ENCODE measurements at places on chromosomes 12 and 14.

- no peak for DNase-seq
Measured at GRCh38 chr12:132003846-132004245, 54.1 kb downstream of the EP400 start.

- no peak for DNase-seq
Measured at GRCh38 chr14:106024983-106025604, 498.7 kb downstream of the TMEM121 start.

DNA sequence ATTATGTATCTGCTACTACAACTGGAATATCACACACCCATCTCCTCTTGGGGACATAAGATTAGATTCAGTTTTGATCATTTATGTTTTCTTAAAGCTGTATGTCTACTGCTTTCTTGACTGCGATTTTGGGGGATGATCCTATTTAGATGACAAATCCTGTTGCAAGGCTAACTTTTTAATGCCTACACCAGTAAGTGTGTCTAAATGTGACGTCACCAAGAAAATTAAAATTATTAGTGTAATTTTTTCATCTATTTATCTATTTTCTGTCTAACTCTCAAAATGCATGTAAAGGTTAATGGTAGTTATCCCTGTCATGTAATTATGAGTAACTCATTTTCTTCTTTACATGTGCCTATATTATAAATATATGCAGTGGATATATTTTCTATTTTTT, 170.9 kb upstream of the PPFIA2 start:
- DNase-seq = no peak

DNA sequence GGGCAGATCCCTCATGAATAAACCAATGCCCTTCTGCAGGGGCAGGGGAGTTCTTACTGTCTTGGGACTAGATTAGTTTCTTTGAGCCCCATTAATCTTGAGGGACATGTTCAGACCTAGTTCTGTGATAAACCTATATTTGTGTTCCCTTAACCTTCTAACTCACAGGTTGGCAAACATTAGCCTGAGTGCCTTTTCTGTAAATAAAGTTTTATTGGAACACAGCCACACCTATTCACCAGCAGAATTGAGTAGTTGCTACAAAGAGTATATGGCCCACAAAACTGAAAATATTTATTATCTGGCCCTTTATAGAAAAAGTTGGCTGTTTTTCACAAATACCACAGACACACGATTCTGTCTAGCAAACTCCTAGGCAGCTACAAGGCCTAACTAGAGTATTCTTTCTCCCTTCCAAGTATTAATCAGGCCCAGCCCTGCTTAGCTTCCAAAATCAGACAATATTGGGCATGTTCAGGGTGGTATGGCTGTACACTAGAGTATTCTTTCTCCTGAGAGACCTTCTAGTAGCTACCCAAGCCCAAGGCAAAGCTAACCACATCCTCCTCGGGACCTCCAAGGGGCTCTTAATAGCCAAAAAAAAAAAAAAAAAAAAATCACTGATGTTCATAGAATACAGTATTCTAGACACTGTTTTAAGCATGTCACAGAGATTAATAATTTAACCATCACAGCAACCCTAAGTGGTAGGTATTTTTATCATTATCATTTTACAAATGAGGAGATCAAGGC, 199.3 kb upstream of the PWP1 start:
- DNase-seq = no peak

DNA sequence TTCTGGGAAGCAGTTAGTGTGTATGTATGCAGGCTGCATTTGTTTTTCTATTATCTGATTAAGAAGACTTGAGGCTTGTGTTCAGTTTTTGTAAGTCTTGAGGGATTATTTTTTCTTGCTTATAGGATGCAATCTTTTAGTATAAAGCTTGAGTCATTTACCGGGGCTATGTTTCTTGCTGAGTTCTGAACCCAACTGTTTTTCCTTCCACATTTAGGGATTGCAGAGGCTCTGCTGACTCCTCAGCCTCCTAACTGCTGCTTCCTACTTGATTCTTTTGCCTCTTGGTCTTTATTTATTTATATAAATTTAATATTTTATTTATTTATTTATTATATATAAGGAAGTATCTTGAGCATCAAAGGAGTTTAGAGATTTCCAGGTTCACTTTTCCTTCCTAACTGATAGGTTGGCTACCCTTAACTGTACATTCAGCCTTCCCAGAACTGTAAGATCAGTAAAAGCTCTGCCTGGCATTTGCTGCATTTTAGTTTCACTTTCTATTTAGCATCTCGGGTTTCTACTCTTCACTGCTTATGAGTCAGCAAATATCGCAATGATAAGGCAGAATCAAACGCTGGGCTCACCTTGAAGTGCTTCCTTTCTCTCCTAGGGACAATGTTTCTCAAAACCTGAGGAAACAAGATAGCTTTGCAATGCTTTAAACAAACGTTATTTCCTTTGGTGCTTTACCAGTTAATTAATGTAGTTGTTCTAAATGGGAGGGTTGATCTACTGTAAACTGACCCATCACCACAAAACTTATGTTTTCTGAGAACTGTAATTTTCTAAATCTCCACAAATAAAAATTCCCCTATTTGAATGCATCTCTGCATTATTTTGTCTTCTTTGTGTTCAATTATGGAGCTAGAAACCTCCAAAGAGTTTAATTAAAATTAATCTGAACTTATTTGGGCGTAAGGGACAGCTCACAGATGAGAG, 1183.7 kb upstream of the TMEM132C start:
- no peak for DNase-seq

- no peak for DNase-seq
Measured at GRCh38 chr12:85821759-85822158, 14.4 kb downstream of the RASSF9 start.

- DNase-seq = no peak
Measured at GRCh38 chr12:8035440-8036010, 3.0 kb downstream of the FOXJ2 start.

- no peak for DNase-seq
Measured at GRCh38 chr14:25431211-25432076, 381.5 kb upstream of the STXBP6 start.

- DNase-seq = no peak
Measured at GRCh38 chr12:132653567-132654290, 33.4 kb downstream of the POLE start.

DNA sequence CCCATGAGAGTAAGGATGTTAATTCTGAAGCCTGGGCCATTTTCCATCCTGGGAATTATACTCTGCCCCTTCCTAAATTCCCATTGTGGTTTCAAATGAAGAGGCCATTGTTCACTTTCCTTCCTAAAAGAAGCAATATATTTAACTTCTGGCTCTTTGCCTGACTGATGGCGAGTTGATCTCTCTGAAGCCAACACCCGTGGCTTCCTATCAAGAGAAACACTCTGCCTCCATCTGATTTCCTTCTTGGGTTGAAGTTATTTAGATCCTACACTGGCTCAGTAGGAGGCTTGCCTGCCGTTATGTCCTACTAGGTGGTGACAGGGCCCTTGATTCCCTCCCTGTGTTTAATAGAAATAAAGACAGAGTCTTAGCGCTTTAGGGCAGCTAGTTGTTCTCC, 97.4 kb downstream of the PRKCH start:
- DNase-seq = no peak

GRCh38 chr14:60631842-60632241, 17.4 kb downstream of the SIX1 start:
- DNase-seq = no peak

GRCh38 chr14:91841065-91841464, 26.3 kb downstream of the TC2N start:
- no peak for DNase-seq

DNA sequence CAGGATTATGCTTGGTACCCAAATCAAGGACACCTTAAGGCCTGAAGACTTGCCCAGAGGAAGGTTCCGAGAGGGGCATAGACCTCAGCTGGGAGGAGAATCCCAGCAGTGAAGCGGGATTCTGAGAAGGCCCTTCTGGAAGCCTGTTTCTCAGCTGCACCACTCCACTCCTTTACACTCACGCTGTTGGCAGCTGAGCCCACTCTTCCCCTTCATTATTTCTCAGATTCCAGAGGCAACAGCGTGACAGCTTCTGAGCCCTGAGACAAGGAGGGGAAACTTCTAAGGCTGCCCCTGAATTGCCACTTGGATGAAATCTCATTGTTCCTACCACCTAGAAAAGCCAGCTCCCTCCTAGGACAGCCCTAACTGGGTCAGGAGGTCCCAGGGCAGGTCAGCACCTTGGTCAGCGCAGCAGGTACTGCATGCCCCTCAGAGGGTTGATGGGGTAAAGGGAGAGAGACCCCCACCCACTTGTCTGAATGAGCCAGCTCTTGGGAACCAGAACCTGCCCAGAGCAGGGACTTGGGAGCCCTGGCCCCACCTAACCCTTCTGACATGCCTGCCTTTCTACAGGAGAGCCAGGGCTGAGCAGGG, 53.9 kb downstream of the ISCA2 start:
- no peak for DNase-seq

GRCh38 chr14:88551980-88552431, 2.8 kb downstream of the PTPN21 start:
- DNase-seq = no peak

GRCh38 chr14:105145381-105146180, 23.0 kb downstream of the JAG2 start:
- no peak for DNase-seq

DNA sequence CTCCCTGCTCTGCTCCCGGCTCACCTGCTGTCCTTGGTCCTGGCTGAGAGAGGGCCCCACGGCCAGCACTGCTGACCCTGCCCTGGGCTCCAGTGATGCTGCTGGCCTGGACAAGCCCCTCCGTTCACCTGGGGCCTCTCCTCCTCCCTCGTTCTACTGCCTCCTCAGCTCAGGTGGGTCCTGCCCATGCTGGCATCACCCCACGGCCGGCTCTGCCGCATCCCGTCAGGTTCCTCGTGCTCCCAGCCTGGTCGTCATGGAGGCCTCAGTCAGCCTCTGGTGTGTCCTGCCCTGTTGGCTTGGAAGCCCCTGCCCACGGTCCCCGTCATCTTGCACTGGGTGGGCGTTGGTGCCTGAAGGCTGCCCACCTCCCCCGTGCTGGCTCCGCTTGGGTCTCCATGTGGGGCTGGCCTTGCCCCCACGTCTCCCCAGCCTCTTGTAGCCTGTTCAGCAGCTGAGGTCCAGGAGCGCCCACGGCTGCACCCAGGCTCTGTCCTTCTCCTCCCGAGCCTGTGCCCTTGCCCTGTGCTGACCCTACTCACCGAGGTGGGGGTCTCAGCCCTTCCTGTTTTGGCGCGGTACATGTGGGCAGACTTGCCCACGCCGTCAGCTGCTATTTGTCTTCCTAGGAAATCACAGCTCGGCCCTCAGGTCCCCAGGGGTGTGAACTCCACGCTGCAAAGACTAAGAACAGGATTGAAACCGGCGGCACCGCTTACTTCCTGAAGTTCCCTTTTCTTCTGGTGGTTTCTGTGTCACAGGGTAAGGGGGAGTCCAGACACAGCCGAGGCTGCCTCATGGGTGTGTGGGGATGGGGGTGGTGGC, 121.6 kb downstream of the TMEM121 start:
- no peak for DNase-seq

DNA sequence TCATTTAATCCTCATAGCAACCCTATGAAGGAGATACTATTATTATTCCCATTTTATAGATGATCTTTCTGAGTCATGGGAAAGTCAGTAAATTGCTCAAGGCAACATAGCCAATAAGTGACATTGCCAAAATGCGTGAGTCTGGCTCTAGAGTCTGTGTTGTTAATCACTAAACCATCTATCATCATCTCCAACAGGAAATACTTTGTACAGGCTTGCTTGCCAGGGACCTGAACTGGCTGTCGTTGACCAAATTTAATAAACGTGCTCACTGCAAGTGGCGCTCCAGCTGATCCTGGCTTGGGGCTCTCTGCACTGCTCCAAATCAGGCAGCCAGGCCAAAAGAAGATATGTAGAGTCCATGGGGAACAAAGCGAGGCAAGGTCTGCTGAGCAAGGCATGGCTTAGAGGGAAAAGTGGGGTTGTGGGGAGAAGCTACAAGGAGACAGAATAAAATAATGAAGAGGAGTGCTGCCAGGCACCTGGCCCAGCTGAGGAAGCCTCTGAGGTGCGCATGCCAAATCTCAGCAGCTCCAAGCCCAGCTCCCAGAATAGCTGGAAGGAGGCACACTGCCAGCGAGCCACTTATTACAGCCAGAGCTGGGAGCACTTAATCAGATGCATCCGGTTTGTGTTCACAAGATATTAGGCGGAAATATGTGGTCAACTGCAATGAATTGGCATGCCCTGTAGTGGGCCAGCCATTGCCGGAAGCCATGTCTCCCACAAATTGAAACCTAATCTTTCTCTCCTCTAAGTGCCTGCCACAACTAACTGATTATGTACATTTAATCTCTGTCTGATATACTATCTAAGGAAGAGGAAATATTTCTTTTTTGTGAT, 43.3 kb upstream of the PTPRO start:
- DNase-seq = no peak

- no peak for DNase-seq
Measured at GRCh38 chr12:3777206-3777809, 24.4 kb upstream of the CRACR2A start.

DNA sequence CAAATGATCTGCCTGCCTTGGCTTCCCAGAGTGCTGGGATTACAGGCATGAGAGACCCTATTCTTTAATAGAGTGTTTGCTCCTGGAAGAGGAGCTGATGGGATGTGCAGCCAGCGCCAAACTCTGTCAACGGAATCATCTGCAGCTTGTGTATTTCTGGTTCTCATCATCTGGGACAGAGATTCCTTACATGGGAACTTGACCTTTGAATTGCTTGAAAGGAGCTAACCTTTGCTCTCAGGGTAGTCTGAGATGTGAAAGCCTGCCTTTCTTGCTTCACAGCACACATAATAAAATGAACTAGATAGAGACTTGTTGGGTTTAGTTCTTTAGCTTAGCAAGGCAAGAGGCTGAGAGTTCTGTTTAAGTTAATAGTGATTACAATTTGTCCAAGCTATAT, 120.0 kb downstream of the OTOGL start:
- DNase-seq = no peak

- peak; percentile 36 for DNase-seq
Measured at GRCh38 chr12:47349137-47350061, 269.6 kb upstream of the AMIGO2 start.

GRCh38 chr12:74111688-74112360, 425.8 kb upstream of the ATXN7L3B start:
- no peak for DNase-seq

GRCh38 chr12:69388371-69388770, 28.8 kb downstream of the YEATS4 start:
- no peak for DNase-seq

- no peak for DNase-seq
Measured at GRCh38 chr12:56257071-56257470, 1.1 kb downstream of the ANKRD52 start.

DNA sequence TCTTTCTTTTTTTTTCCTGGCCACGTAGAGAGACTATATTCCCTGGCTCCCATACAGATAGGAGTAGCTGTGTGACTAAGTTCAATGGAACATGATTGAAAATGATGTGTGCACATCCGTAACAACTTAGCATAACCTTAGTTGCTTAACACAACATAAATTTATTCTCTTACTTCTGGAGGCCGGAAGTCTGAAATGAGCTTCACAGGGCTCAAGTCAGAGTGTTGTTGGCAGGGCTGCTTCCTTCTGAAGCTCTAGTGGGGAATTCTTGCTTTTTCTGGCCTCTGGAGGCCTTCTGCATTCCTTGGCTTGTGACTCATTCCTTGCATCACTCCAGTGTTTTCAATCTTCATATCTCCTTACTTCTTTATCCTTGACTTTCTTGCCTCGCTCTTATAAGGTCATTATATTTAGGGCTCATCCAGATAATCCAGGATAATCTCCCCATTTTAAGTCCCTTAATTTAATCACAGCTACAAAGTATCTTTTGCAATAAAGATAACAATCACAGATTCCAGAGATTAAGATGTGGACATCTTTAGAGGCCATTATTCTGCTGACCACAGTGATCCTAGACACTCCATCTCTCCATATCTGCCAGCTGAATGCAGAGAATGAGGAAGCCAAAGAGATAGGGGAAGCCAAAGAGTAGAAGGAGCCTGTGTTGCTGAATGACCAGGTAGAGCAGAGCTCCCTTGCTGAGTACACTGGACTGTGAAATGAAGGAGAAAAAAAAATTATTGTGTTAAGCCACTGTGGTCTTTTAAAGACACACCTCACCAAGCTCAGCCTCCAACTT, 21.0 kb upstream of the SNX6 start:
- no peak for DNase-seq
